ENCODE measurements at places on chromosomes 5 and 9.
A peak's percentile ranks its signal among the peaks of the same experiment; 100 is the strongest.

DNA sequence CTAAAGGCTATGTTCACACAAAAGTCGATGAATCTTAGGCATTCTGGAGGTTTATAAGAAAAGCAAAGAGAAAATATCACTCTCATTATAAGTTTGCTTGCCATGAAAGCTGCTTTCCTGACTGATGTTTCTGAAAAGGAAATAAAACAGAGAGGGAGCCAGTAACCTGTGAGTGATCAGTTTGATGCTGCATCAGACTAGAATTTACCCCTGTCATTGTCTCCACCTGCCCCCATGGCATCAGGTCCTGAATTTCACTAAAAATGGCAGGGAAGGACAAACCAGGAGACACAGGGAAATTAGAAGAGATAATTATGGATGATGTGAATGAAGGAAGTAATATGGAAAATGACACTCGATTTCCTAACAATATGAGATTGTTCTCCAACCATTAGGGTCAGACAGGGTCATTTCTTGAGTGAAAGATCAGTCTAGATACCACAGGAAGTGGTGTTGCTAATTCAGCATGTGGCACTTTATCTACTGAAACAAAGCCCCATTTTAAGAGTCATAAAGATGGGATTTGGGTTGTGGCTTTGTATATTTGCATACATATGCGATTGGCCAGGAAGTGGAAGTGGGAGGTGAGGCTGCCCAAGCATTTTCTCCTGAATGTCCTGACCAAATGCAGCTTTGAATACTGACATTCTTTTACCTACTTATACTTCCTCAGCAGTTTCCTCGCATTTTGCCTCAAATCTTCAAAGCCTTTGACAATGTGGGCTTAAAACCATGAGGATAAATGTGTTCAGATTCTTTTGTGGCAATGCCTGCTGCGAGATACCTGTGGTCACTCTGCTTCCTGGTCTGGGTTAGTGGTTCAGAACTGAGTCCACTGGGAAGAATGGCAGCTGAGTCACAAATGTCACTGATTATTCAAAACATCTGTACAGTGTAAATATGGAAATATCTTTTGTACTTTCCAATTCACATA is 29.7 kb downstream of the MEGF10 start:
- peak; percentile 61 for DNase-seq

- DNase-seq, result peak; percentile 21
Measured at GRCh38 chr5:82808960-82809359, 268.2 kb downstream of the TMEM167A start.

DNA sequence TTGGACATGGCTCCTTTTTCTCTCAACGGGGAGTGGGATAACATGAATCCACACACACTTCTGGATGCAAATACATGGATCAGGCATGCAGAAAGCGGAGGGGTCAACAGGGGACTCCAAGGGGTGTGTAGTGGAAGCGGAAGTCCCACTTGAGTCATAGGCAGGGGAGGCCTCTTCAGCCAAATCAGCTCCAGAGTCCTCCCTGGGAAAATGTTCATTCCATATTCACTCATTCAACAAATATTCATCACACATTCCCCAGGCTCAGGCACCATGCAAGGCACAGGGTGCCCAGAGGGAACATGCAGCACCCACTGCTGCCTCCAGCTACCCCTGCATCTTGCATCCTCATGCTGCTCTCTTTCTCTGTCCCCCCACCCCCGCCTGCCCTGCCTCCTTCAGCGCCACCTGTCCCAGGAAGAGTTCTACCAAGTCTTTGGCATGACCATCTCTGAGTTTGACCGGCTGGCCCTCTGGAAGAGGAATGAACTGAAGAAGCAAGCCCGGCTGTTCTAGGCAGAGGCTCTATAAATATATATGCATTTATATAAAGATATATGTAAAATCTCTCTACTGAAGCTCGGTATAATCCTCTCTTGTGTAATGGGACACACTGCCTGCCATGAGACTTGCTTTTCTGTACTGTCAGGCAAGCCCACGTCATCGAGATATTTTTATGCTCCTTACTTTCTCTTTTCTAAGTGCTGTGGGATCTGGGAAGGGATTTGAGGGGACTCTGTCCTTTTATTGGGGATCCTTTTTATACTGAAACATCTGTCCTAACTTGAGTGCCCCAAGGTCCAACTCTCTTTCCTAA is 13.6 kb upstream of the AFAP1L1 start:
- peak; percentile 94 for DNase-seq

DNA sequence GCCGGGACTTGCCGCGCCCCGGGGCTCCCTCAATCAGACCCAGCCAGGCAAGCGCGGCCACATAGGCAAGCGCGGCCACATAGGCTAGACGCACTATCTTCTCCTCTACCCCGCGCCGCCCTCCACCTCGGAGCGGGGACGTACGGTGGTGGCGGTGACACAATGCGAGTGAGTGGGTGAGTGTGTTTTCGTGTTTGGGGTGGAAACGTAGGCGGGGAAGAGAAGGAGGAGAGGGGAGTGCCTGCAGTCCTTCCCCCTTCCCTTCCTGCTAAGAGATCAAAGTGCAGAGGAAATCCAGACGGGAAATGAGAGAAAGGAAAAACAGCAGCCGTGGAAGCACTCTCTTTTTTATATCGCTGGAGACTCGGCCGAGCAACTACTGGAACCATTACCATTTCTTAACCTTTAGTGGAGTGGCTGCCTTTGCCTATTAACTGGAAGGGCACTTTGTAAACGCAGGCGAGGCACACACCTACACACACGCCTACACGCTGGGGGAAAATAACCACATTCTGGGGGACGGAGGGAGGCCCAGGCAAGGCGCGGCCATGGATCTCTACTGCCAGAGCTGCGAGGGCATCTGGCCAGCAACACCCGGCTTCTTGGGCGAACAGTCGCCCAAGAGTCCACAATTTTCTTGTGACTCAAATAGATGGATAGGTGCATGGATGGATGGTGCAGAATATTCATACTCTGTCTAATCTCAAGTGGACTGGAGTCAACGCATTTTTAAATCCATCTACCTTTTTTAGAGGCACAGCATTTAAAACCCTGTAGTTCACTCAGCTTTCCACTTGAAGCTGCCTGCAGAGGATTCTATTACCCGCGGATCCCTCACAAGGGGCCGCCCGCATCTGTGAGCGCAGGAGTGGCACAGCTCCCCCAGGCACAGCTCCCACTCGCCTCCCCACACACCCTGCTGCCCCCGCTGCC is 2.1 kb downstream of the EDIL3 start:
- DNase-seq, result peak; percentile 81

GRCh38 chr5:57174128-57174889 is 450 bp downstream of the GPBP1 start:
- DNase-seq, result peak; percentile 21

- DNase-seq, result peak; percentile 52
Measured at GRCh38 chr9:29701559-29701958, 2128.3 kb upstream of the C9orf72 start.

DNA sequence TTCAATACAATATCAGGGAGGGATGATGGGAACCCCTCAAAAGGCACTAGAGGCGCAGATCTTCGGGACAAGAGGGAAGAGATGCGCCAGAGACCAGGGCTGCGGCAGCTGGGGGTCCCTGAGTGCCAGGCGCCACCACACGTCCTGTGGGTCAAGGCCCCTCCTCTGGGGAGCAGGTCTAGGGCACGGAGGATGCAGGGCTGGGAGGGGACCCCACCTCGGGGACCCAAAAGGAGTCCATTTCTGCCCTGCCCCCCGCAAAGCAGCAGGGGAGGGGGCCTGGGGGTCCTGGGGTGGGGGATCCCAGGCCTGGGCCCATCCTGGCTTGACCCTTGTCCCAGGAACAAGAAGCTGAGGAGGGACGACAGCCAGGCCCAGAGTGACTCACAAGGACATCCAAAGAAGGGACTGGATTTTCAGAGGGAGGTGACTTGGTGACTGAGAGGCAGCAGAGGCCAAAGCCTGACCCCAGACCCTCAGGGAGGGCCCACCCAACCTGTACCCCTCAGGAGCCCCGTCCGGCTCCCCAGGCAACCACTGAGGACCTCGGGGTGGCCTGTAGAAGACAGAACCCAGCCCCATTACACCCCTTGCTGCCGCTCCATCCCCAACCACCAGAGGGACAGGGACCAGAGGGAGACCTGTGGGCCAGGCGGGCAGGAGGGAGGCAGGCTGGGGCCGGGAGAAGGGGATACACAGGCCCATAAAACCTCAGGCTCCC is 54.2 kb downstream of the LRSAM1 start:
- peak; percentile 51 for DNase-seq

GRCh38 chr9:100452894-100453293 is 20.1 kb upstream of the TMEFF1 start:
- no peak for DNase-seq

DNA sequence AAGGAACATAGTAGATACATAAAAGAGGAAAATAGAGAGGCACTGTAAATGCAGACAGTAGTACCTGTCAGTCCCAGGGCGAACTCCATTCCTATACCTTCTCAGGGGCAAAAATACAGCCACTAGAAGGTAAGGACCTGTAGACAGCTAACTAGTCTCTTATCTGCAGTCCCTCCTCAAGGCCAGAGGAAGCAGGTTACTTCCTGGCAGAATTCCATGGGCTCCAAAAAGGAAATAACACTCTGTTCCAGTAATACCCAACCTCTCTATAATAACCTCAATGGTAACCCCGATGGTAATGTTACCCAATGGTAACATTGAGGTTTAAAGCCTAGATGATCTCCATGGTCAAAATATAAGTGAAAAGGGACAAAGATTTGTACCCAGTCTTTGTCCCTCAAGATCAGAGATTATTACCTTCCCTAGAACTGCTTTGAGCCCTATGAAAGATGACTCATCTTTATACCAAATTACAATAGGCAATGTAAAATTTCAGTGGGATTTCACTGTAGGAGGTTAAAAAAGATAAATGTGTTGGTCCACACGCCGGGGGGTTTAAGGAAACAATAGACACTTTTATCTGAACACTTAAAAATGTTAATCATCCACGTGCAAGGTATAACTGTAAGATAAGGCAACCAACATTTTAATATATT is 113.0 kb downstream of the DENND1A start:
- no peak for DNase-seq

DNA sequence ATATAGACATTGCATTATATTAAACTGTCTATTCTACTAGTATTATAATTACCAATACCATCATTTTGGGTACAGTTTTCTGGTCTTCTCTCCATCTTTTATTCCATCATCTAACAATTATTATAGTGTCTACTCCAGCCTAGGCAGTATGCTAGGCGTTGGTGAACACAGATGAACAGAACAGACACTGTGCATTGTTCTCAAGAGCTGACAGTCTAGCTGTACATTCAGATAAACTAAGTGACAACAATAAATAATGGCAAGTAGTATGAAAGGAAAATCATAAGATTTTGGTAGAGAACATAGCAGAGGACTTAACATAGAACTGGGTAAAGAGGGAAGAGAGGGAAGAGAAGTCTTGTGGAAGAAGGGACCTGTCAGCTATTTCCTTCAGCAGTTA is 12.5 kb upstream of the SGCD start:
- DNase-seq, result no peak

DNA sequence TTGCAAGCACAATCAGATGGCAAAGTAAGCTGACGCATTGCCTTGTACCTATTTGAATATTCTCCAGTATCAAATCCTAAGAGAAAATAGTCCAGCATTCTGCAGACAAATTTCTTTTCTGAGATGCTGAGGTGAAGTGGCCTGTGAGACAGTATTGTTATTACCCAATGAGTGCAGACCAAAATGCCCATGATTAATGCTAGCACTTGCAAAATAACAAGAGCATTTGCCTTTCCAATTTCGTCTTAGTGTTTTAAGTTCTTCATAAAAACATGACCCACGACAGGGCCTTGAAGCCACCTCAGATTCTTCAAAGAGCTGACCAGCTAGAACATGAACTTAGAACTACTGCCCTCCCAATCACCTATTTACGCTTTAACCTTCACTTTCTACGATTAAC is 2.6 kb upstream of the IQGAP2 start:
- no peak for DNase-seq

DNA sequence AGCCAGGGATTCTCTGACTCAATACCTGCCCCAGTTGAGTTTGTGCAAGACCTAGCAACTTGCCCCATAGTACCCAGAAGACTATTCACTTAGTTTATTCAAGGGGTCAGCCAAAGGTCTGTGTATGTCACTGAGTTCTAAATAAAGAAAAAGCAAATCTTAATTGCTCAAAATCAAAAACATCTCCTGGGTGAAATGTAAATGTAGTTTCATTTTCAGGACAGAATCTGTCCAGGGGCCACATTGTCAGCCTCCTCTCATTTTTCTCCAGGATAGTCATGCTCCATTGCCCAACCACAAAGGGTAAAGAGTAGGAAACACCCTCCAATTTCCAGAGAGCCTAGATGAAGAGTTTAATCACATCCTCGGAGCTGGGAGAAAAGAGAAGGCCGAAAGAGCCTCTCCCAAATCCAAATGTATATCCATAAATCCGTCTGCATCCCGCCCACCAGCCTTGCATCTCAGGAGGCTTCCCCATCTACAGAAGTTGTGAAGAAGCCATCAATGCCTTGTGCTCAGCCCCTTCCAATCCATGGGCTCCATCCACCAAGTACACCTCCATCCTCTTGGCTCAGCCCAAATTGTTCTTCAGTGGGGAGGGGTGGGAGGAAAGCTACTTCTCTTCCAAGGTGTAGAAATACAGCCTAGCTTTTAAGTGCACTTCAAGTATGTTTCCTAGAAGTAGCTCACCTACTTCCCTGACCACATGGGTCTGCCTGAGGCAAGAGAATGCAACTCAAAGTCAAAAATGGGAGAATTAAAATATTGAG is 26.9 kb downstream of the ADAM19 start:
- peak; percentile 91 for DNase-seq

GRCh38 chr5:55218967-55219366 is 8.1 kb downstream of the MCIDAS start:
- no peak for DNase-seq

DNA sequence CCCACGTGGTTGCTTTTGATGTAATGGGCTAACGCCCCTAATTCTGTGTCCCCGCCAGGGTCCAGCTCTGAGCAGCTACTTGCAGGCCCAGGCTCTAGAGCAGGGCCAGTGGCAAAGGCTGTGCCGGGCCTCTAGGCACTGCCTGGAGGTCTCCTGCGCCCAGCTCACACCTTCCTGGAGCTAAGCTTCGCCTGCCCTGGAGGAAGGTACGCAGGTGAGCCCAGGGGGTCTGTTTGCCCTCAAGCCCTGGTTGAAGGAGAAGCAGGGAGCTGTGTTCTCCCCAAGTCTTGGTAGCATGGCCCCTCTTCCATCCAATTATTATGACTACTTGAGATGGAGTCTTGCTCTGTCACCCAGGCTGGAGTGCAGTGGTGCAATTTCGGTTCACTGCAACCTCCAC is 5.2 kb upstream of the LMX1B start:
- no peak for DNase-seq

DNA sequence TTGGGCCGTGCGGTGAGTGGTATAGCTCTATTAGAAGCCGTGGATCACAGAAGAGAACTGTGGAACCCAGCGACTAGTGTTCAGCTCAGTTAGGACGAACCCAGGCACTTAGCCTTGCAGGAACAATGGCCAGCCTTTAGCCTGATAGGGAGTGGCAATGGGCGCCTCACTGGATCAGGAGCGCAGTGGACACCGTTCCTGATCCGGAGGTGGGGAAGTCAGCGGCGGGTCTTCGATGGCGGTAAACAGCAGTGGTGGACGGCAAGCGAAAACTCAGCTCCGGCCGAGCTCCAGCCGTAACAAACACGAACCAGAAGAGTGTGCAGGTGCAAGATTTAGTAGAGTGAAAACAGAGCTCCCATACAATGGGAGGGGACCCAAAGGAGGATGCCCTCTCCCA is 340.0 kb downstream of the TLE4 start:
- no peak for DNase-seq

GRCh38 chr9:117153021-117153420 is 261.8 kb downstream of the ASTN2 start:
- peak; percentile 80 for DNase-seq

- peak; percentile 33 for DNase-seq
Measured at GRCh38 chr9:111056538-111056937, 18.3 kb upstream of the LPAR1 start.

GRCh38 chr5:139383275-139383992 is at the start of gene SLC23A1:
Gene SLC23A1, minus strand, starts transcription at chr5:139383297. Its CDS starts 44 bp downstream, at chr5:139383253.
- DNase-seq, result no peak

- no peak for DNase-seq
Measured at GRCh38 chr5:150075806-150076205, 10.5 kb downstream of the CSF1R start.

Measured in fibroblast of skin of back (primary cell).